ENCODE measurements at places on chromosomes 7 and 10.

- DNase-seq, result no peak
Observed at GRCh38 chr10:130236711-130237110, 100.5 kb downstream of the GLRX3 start.

GRCh38 chr10:452512-453426 lies 236.7 kb downstream of the DIP2C start:
- DNase-seq, result no peak

DNA sequence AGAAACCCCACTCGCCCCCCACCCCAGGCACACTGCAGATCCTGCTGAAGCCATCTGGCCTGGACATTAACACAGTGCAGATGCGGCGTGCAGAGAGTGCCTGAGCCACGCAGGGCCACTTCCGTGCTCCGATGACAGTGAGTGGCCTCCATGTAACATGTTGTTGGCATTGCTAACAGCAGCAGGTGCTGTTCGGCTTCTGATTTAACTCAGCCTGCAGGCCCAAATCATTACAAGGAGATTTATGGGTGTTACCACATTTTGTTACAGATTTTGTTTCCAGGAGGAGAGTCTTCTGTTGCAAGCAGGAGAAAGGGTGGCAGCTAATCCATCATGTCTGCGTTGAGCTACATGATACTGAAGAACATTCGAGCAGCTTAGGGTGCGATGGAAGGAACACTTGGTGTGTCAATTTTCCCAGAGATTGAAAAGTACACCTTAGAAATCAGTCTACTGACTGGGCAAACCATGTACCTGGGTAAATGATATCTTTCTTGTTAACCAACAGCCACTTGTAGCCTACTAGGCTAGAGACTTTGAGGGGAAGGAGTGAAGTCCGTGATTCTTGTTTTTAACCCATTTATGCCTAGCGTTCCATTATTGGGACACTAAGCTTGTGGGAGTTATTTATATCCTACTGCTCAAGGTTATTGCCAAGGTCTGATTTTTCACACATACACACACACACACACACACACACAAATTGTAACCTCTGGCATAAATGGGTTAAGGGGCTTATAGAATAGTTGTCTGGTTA lies 90.0 kb downstream of the JCAD start:
- DNase-seq, result no peak

DNA sequence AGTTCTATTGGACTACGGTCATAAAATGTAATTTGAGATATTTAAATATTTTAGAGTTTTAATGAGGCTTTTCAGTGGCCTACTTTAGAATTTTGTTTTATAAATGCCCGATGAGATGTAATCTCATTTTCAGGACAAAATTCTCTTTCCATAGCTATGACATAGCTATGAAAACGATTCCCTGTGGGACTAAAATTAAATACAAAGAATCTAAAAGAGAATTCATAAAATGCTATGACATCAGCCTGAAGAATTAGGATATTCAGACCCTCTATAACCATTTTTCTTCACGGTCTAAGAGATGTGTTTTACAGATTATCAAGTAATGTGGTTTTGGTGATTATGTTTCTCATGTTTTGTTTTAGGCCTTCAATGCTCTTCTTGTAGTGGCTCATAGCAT lies 48.2 kb upstream of the ODAD2 start:
- no peak for DNase-seq

- no peak for DNase-seq
Observed at GRCh38 chr7:26777385-26777784, 87.0 kb downstream of the SKAP2 start.

GRCh38 chr10:6602026-6602699 lies 22.1 kb upstream of the PRKCQ start:
- DNase-seq, result no peak

- no peak for DNase-seq
Observed at GRCh38 chr7:66198469-66198868, 6.7 kb upstream of the TPST1 start.

- DNase-seq, result no peak
Observed at GRCh38 chr7:39735903-39736302, 112.5 kb downstream of the RALA start.

DNA sequence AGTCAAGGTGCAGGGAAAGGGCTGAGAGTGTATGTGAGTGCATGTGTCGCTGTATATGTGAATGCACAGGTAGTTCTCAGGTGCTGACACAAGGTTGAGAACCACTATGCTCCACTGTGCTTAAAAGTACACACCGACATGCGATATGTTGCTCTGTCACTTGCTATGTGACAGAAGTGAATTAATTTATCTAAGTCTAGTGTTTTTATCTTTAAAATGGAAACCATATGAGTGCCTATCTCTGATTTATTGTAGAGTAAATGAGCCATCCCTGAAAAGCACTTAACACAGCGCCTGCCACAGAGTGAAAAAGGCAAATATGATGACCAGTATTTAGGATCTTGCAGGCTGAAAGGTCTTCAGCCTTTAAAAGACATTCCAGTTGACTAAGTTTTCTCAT lies 4.9 kb downstream of the SLC35B4 start:
- DNase-seq, result no peak

DNA sequence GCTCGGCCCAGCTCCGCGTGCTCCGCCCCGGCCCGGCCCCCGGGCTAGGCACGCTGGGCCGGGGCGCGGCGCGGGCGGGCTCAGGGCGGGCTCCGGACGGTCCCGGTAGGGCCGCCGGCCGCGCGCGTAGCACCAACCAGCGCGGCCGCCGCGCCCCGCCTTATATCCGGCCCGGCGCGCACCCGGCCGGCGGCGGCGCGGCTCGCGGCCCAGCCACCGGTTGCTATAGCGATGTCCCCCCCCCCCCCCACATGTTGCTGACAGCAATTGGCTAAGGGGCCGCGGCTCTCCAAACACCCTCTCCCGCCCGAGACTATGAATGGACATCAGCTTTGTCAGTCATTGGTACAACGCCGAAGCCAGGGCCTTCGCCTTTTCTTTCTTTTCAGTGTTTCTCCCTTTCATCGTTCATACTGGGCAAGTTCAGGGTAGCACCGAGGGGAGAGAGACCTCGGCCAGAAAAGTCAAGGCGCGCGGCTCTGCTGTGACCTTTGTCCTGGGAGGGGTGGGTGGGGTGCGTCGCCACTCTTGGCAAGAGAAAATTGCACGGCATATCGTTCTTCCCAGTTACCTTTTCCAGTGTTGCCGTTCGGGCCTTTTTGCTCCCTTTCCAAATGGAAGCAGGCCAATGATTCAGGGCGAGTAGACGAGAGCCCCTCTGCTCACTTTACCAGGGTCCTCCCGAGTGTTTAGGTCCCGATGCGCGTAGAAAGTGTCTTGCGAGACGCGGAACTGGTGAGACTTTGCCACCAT lies 354.2 kb downstream of the DNAJB6 start:
- no peak for DNase-seq

DNA sequence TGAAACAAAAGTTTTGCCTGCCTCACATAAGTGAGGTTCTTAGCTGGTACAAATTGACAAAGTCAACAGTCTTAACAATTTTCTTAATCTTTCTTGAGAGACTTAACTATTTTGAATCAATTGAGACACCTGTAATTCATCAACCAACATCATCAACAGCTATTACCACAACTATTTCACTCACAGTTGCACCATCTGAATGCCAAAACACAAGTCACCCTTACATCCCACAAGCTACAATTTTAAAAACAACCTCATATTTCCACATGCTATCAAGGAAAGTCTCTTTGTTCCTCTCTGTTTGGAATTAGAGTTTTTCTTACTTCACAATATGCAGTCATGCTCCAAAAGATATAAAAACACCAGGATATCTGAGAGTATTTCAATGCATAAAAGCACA lies 4.9 kb downstream of the SMURF1 start:
- no peak for DNase-seq

DNA sequence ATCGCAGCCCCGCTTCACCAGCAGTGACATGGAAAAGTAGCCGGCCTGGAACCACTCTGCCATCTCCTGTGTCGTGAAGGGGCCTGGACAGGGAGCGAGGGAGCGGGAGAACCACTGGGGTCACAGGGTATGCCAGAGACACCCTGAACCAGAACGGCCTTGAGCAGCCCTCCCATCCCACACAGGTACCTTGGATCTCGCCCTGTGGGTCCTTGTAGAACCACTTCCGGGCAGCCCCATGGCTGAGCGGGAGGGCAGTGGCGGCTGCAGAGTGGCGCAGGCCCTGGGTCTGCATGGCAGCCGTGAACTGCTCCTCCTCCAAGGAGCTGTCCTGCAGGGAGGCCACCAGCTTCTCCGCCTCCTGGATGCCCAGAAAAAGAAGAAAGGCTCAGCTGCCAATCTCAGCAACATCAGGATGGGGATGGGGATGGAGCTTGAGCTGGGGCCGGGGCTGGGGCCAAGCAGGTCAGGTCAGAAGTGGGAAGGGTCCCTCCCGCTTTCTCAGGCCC lies 9.5 kb downstream of the GIGYF1 start:
- no peak for DNase-seq

GRCh38 chr10:126749015-126749655 lies 78.6 kb upstream of the C10orf90 start:
- DNase-seq, result peak; percentile 5

DNA sequence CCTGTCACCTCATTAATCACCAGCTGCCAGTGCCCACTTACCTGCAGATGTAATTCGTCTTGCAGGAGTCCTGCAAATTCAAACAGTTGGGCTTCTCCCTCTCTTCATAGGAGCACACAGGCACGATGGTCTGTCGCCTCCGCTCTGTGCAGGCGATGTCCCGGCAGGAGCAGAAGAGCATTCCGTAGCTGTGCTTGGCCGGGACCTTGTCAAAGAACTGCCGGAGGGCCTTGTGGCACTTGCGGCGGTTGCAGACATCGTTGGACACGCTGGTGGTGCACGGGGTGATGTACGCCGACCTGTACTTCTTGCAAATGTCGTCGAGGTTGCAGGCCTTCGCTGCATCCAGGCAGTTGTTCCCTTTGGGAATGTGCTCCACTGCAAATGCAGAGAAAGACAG lies 147.8 kb downstream of the GFRA1 start:
- DNase-seq, result no peak

- no peak for DNase-seq
Observed at GRCh38 chr7:77561352-77561751, 24.3 kb downstream of the PTPN12 start.

- DNase-seq, result no peak
Observed at GRCh38 chr7:41942468-41943093, 239.7 kb upstream of the INHBA start.

- no peak for DNase-seq
Observed at GRCh38 chr10:36412942-36413341, 712.5 kb upstream of the ANKRD30A start.

DNA sequence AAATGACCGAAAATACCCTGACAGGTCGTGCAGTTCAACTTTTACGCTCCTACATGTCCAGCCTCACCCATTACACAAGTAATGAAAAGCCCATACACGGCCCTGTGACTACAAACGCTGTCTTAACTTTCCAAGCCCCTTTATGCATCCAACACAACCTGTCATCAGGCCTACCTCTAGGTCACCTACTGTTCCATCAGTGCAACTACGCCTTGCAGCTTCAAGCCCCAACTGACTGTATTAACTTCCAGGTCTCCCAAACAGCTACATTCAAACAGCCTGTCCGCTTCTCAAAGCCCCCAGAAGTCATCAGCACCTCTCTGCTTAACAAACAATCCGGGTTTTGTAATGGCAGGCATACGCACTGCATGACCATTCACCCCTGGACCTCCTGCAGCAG lies 19.2 kb downstream of the ZNF107 start:
- DNase-seq, result no peak

Measured in stimulated activated CD8-positive, alpha-beta memory T cell treated with anti-CD3 and anti-CD28 coated beads, Interleukin-2, amount 100 ng/mL, for 1 hour (primary cell).